ENCODE measurements at places on chromosomes 12 and 14.

DNA sequence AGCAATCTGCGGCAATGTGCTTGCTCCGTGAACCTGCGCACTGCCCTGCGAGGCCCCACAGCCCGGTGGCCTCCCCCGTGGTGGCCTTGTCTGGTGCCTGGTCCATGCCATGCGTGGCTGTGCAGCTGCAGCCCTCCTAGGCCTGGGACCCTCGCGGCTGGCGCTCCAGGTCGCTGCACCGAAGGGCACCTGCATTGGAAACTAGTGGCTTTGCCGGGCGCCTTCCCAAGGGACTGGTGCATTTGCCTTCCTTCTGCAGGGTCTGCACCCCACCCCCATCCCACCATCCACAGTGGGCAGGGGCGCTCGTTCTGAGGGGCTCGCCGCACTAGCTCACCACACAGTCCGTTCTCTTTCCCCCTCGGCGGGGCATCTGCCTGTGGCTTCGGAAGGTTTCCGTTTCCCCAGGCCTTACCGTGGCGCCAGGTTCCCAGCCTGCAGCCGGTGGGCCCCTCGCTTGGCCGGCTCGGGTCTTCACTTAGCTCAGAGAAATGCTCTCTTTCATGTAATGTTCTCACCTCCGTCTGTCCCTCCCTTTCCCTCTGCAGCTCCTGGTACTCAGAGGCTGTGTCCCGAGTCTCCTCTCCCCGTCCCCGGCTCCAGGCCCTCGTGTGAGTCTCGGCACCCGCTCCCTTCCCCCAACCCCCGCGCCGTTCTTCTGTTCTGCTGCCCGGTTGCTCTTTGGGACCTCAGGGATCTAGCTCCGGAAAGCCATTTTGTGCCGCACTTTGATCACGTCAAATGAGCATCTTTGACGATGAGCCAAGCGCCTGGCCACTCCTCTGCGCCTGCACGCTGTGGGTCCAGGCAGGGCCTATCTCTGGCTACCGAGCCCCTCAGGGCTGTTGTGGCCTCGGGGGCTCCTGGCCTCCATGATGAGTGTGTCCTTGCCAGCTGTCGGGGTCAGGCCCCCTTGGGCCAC, 31.9 kb downstream of the JAG2 start:
- no peak for DNase-seq

GRCh38 chr12:91373086-91373485, 190.5 kb upstream of the DCN start:
- no peak for DNase-seq

DNA sequence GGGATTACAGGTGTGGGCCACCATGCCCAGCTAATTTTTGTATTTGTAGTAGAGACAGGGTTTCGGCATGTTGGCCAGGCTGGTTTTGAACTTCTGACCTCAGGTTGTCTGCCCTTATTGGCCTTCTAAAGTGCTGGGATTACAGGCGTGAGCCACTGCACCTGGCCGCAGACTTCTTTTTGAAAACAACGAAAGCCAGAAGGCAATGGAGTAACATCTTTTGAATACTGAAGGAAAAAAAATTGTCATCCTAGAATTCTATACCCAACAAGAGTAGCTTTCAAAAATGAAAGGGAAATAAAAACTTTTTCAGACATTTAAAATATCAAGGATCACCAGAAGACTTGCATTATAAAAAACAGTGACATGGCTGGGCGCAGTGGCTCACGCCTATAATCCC, 38.7 kb upstream of the CTDSP2 start:
- no peak for DNase-seq

GRCh38 chr12:64057706-64058105, 164.4 kb downstream of the KICS2 start:
- no peak for DNase-seq

Data from stimulated activated CD4-positive, alpha-beta T cell treated with anti-CD3 and anti-CD28 coated beads, TNF-alpha, amount 100 ng/mL, for 1 hour (primary cell).